ENCODE measurements at places on chromosomes 2 and 18.

- DNase-seq = no peak
These were observed 28.9 kb downstream of the MRO start for GRCh38 chr18:50790948-50791347.

DNA sequence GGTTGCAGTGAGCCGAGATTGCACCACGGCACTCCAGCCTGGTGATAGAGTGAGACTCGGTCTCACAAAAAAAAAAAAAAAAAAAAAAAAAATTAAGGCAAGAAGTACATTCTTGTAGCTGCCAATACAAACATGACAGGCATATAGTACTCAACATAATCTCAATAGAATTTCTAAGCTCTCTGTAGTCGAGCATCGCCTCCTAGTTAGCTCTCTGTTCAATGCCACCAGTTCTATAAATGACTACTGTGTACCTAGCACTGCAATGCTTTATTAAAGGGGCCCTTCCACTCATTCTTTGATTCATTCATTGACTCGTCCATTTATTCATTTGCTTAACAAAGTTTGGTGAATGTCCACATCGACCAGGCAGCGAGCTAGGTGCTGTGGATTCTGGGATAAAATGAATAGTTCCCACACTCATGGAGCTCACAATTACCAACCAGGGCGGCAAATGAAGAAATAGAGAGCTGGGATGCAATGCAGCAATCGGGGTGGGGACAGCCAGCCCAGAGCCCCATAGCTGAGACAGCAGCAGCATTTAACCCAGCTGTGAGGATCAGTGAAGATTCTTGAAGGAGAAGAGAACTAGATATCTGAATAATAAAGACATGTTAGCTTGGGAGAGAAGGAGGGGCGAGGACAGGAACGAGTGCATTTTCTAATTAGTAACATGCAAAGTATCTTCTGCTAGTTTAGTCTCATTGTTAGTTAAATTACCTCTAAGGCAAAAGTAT lies 349.8 kb downstream of the LPIN1 start:
- DNase-seq = no peak

GRCh38 chr18:58091099-58091611 lies 47.1 kb downstream of the NEDD4L start:
- DNase-seq = peak; percentile 8

GRCh38 chr2:148582679-148583511 lies 61.7 kb upstream of the EPC2 start:
- peak; percentile 3 for DNase-seq

DNA sequence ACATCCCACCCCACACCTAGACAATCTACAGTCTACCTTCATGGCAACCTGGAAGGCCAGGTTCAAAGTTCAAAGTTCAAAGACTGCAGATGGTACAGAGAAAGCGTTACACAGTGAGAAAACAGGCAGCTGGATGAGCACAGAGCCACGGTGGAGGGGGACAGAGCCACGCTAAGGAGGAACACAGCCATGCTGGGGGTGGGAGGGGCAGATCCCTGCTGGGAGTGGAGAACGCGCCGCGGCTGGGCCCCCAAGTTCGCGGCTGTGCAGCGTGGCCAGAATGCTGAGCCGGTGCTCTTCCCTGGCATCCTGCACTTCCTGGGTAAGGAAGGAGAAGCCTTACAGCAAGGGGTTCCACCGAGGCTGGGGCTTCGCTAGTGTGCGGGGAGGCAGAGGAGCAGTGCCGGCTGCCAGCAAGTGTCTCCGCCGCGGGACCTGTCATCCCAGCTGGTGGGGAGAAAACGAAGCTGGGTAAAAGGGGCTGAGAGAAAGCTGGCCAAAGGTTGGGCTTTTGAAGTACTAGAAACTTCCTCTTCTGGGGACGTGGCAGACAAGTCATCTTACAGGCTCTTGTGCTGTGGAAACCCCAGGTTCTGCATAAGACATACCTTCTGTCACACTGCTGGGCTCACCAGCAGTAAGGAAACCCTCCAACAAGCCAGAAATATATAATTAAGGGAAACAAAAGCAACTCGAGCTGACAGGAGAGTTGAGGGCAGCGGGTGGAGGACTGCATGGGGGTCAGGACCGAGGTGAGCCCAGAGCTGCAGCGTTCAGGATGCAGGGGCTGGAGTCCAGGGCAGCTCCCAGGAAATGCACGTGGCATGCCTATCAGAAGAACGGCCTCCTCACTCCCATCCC lies 115.5 kb downstream of the HDAC4 start:
- no peak for DNase-seq

GRCh38 chr2:44692821-44693220 lies 248.7 kb upstream of the SIX3 start:
- no peak for DNase-seq

GRCh38 chr2:222318712-222319585 lies 20.2 kb upstream of the PAX3 start:
- DNase-seq = peak; percentile 72

All from Caki2 (cell line).